ENCODE measurements at places on chromosomes 6 and 20.

DNA sequence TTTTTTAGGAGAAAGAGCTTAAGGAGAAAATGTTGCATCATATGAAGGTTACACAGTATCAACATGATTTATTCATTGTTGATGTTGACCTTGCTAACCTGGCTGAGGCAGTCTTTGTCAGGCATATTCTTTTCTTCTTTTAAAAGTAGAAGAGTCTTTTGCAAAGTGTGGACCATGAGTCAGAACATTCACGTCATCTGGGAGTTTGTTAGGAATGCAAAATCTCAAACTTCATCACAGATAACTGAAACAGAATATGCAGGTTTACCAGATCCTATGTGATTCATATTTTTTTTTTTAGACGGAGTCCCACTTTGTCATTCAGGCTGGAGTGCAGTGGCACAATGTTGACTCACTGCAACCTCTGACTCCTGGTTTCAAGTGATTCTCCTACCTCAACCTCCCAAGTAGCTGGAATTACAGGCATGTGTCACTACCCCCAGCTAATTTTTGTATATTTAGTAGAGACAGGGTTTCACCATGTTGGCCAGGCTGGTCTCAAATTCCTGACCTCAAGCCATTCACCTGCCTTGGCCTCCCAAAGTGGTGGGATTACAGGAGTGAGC is 530.4 kb upstream of the BTBD3 start:
- peak; percentile 81 for DNase-seq

GRCh38 chr6:36129941-36130666 is at the start of gene MAPK13:
TSS of gene MAPK13 (plus strand) at chr6:36130513. CDS start at chr6:36130583, 70 bp downstream.
- peak; percentile 29 for DNase-seq

DNA sequence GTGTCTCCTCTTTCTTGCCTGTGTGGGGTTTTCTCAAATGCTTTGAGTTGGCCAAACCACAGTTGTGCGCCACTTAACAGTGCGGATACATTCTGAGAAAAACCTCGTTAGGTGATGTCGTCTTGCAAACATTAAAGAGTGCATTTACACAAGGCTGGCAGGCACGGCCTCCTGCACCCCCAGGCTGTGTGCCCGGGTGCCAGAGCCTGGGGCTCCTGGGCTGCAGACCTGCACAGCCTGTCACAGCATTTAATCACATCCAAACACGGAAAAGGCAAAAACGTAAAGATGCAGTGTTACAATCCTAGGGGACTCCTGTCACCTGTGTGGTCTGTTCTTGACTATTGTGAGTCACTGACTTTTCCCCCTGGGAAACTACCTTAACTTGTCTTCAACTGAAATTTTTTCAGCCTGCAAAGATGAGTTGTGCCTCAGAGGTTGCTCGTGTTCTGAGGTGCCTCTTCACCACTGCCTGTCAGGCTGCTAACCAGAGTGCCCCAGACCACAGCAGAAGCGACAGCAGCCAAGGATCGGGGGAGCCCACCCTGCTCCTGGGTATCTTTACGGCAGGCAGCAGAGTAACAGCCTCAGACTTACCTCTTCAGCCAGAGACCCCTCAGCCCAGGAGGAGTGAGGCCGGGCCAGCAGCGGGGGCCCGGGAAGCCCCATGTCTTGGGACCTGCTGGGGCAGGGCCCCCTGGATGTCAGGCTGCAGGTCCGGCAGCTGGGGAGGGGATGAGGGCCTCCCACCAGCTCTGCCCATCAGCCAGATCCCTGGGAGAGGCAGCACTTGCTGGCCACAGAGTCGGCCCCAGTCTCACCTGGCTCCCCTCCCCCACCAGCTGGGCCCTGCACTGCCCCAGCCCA is 683 bp upstream of the C20orf204 start:
- no peak for DNase-seq

DNA sequence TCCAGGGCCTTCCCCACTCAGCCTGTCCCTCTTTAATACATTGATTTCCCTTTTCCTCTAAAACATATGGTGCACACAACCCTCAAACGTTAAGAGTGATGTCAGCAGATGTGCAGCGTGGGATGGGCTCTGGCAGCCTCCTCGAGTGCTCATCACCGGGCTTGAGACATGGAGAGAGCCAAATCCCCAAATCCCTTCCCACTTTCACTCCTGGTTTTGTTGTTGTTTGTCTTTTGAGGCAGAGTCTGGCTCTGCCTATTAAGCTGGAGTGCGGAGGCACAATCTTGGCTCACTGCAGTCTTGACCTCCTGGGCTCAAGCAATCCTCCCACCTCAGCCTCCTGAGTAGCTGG is 5.8 kb upstream of the PLTP start:
- peak; percentile 78 for DNase-seq

GRCh38 chr6:4967301-4968030 is 36.4 kb downstream of the RPP40 start:
- DNase-seq, result peak; percentile 19

DNA sequence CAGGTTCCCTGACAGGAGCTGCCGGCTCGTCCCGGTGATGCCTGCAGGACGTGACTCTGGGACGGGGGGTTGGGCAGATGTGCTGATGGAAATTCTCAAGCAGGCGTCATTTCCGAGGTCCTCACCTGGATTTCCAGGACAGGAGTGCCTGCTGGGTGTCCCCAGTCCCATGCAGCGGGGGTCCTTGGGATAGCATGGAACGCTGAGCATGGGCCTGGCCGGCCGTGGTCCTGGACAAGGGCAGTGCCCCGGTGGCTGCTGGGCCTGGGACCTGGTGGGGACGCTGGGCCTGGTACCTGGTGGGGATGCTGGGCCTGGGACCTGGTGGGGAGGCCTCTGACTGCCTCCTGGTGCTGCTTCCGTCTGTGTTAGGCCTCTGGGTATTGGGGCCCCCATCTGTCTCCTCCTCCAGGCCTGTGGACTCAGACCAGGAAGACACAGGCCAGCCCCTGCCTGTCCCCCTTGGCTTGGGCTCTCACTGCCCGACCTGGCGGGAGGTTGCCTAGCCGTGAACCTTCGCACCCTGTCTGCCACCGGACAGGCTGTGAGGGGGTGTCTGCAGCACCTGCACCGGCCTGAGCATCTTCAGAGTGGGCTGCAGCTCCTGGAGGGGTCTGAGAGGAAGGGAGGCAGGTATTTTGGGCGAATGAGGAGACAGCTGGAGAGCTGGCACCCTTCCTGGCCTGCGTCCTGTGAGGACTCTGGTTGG is 6.2 kb downstream of the RTEL1 start:
- DNase-seq, result no peak

DNA sequence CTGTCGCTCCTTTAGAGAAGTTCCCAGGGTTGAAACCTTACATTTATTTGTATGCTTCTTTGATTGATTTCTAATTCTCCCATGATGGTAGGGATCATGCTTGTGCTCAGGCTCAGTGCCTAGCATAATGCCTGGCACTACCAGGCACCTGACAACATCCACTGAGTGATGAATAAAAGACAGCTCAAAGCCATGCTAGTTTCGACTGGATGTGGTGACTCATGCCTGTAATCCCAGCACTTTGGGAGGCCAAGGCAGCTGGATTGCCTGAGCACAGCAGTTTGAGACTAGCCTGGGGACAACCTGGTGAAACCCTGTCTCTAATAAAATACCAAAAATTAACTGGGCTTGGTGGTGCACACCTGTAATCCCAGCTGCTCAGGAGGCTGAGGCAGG is 11.6 kb upstream of the CD164 start:
- no peak for DNase-seq

GRCh38 chr20:5153152-5153467 is 26.3 kb downstream of the CDS2 start:
- no peak for DNase-seq

- DNase-seq, result peak; percentile 84
These were observed 7.3 kb upstream of the ULBP2 start for GRCh38 chr6:149934249-149935156.

DNA sequence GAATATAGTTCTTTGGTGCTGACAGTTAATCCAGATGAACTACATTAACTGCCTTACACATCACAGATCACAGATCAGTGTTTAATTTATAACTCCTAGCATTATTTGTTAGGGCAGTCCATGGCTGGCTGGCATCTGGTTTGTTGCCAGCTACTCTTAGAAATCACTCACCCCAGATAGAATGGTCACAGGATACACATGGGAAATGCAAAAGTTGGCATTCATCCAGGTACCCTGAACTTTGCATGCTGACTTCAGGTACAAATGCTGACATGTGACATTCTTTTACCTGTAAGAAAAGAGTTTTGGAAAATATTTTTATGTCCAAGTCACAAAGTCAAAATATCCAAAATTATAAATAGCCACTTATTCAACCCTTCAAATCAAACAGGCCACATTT is 20.2 kb downstream of the FBXL4 start:
- DNase-seq, result no peak

- no peak for DNase-seq
These were observed 153.0 kb downstream of the CFAP61 start for GRCh38 chr20:20205141-20205861.

- peak; percentile 20 for DNase-seq
These were observed 58.5 kb upstream of the ATXN1 start for GRCh38 chr6:16819752-16820151.

DNA sequence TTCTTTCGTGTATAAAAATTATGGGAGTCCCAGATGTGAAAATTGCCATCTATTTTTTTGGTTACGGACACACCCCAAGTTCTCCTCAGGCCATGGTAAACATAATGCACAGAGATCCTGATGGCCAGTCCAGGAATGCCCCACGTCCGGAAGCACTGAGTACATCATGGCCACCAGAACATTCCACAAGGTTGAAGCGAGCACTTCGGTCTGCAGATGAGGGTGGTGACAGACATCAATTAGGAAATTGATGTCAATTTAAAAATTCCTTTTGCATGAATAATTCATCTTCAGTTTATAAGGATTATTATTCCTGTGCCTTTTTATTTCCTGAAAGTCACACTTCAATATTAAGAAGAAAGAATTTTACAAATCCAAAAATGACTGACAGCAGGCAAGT is 13.2 kb upstream of the EXOC2 start:
- DNase-seq, result peak; percentile 21

- no peak for DNase-seq
These were observed 102.5 kb downstream of the PPP1R14C start for GRCh38 chr6:150245148-150245935.

- DNase-seq, result no peak
These were observed 4.9 kb upstream of the SUMO4 start for GRCh38 chr6:149395185-149395584.

DNA sequence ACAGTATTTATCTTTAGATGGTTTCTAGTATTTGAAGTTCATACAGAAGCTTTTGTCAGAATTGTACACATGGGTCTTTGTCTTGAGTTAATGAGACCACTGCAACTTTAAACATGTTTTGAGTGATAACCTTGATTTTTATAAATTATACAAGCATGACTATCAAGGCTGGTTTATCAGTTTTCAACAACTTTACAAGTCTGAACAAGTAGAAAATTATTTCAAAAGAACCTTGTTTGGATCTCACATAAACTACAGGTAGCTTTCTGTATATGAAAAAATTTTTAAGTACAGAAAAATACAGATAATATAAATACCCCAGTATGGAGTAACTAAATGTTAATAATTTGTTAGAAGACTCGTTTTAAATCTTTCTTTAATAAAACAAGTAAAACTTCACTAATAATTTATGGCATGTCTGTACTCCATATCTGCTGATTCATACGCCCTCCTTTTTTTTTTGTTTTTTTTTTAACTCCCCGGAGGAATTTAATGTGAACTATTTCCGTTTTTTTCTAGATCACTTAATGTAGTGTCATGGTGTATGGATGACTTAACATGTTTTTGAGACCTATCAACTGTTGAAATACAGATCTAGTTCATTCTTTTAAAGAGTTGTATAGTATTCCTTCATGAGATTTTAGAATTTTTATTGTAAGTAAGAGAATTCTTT is 18.3 kb downstream of the VAPB start:
- peak; percentile 63 for DNase-seq

DNA sequence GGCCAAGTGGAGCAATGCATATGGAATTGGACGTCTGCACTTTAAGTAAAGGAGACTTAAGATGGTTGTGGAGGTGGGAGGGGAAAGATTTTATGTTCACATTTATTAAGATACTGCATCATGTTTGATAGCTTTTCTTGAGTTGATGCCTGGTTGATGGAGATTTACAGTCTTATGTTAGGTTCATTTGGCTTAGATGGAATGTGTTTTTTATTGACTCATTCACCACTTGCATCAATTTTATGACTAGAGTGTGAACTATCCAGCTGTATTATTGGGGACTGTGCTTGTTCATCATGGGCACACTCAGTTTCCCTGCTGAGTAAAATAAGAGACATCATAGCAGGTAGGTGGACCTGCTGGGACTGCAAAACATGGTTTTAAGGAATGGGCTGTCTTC is 91.2 kb upstream of the SCP2D1 start:
- no peak for DNase-seq

- no peak for DNase-seq
These were observed 648 bp upstream of the BACH2 start for GRCh38 chr6:90297115-90297866.

GRCh38 chr6:41546475-41546865 is 289 bp downstream of the FOXP4 start:
- DNase-seq, result no peak

- DNase-seq, result no peak
These were observed 546.5 kb downstream of the PRKN start for GRCh38 chr6:162181111-162181510.

DNA sequence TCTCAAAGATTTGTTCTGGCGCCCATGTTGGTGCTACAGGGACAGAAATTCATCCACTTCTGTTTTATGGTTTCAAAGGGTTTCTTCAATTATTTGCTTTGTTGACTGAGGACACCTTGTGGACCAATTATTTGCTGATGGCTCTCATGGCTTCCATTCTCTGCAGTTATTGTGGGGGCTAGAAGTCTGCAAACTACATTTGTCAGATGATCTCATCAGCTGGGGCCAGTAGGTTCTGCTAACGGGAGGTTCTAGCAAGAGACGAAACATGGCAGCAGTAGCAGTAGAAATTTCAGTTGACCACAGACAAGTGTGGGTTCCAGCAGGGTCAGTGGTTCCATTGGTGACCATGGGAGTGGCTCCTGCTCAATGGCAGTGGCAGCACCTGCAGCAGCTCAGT is 72.8 kb upstream of the BLCAP start:
- DNase-seq, result no peak

- no peak for DNase-seq
These were observed 327.9 kb upstream of the QKI start for GRCh38 chr6:163086624-163086920.

DNA sequence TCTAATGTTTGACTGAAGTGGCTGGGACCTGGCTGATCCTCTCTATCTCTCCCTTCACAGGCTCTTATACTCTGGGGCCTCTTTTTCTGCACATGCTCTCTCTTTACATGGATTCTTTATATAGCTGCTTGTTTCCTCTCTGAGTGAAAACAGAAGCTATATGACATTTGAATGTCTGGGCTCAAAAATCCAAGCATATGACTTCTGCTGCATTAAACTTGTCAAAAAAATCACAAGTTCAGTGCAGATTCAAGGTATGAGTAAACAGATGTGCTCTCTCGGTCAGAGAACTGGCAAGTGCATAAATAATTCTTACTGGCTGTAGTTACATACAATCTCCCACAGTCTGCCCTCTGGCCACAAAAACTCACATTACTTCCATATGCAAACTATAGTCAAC is 96.6 kb downstream of the LCA5 start:
- no peak for DNase-seq

GRCh38 chr6:75144386-75144785 is 61.5 kb downstream of the COL12A1 start:
- no peak for DNase-seq

Measured in fibroblast of pulmonary artery (primary cell).